ENCODE measurements at places on chromosomes 12 and 14.

DNA sequence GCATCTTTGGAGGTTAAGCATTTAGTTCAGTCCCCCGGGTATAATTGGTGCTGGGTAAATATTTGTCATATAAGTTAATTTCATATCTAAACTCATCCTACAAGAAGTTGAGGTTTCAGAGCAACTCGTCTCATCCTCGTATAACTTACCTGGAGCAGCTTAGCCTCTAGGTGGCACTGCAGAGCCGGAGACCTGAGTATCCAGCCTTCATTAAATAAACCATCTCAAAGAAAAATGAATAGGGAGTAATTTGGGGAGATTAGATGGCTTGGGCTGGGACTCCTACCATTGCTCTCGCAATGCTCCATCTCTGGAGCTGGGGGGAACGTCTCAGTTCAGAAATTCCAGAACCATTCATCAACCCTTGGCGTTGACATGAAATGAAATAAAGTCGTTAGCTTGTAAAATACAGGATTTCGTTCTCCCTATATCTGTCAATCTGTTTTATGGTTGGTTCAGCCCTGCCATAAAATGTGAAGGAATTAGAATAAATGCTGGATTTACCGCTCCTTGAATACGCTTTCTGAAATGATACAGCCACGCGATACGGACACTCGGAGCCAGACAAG lies 122.9 kb upstream of the TMEM132D start:
- DNase-seq, result no peak

DNA sequence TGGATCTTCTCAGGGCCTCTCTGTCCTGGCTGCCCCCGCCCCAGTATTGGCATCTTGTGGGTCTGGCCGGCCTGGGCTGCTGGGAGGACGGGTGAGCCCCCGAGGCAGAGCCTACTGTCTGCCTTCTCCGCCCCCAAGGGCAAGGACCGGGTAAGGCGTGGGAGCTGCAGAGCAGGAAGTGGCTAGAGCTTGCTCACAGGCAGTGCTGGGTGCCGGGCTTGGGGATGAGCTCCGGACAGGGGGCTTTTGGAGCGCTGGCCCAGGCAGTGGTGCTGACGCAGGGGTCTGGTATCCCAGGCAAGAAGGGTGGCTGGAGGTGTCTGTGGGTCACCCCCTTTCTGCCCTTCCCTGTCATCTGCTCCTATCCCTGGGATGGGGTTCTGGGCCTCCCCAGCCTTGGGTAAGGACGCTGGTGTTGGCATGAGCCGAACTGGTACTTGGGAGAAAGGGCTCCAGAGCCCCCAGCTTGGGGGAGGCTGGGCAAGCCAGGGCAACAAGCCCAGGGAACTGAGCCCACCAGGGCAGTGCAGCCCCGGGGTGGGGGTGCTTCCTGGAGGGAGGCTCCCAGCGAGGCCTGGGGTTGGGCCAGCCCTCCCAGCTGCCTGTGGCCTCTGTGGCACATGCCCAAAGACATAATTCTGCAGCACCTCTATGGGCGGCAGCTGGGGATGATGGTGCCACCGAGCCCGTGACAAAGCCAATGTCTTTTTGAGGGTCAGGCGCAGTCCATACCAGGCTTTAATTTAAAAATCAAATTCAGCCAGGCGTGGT lies 126.3 kb downstream of the KIF26A start:
- DNase-seq, result peak; percentile 34

DNA sequence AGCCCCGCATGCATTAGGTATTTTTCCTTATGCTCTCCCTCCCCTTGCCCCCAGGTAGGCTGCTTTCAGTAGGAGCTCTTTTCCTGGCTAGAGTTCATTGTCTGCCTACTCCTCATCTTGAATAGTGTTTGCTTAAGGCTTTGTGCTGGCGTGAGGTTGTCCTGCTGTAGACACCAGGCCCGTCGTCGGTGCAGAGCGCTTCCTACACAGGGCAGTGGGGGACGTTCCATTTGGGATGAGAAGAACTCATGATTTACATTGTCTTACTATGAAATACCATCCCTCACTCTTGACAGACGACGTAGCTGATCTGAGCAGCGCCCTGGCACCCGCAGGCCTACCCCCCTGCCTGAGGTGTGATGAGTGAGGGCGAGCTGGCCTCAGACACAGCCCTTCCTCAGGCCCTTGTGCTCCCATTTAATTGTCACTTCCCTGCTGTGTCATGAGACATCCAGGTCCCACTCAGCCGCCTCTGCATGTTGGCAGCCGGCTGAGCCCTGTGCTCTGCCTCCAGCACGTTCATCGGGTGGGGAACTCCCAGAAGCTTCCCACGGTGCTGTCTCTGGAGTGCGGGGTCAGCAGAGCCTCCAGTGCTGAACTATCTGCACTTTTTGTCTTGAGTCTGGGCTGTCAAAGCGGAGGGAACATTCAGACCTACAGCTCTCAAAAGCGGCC lies 76.0 kb downstream of the WDR20 start:
- no peak for DNase-seq

DNA sequence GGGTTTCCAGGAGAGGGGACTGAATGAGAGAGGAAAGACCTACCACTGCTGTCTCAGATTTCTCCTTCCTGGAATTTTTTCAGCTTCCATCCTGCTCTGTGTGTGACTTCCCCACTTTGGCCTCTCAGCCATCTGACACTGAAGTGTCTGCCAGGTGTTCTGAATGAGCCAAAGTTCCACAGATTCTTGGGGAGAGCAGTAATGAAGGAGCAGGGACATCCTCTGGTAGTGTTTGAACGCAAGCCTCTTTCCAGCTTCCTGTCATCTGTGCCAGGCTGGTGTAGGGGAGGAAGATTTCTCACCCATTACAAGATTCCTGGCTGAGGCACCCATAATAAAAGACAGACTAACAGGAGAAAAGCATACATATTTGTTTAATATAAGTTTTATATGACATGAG lies 141.7 kb upstream of the NRXN3 start:
- DNase-seq, result no peak

GRCh38 chr14:54207075-54207474 lies 189.7 kb upstream of the CDKN3 start:
- DNase-seq, result no peak

DNA sequence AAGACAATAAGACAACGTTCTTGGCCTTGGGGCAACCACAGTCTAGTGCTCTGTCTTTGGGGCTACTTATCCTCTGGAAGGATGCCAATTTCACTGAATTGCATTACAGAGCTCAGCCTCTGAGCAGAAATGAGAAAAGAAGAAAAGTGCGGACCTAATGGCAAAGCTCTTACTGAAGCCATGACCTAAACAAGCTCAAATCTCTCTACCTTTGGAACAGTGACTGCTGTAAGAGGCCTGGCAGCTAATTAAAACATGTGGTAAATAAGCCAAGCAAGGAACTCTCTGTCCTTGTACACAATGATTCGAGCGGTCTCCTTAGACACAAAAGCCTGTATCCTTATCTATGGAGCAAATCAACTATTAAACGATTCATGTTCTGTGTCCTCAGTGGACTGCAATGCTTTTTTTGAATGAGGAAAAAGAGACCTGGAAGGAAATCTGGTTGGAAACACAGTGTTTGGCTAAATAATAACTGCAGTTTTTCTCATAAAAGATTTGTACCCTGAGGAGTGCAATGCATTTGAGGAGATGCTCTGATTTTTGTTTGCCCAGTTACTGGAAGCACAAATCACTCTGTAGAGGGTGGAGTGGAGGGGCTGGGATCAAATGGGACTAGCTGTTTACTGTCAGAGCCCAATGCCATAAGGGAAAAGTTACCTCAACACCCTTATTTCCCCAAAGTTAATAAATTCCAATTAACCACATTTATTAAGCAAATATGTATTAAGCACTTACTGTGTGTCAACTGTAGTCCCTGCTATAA lies 113.9 kb downstream of the NDUFA12 start:
- DNase-seq, result no peak

GRCh38 chr14:22276913-22277816 lies 311.9 kb downstream of the DAD1 start:
- DNase-seq, result no peak

DNA sequence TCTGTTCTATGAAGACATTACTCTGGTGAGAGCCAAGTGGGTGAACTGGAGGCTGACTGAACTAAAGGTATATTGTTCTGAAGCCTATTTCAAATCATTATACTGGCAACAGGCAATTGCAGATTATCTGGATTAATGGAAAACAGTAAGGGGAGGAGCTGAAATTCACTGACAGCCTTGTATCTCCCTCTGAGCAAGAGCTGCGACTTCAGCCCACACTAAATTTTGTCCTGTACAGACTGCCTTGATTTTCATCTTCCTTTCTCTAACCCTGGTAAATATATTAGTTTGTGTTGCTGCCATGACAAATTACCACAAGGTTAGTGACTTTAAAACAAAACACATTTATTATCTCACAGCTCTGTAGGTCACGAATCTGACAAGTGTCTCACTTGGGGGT lies 231.1 kb downstream of the SLC2A13 start:
- no peak for DNase-seq

GRCh38 chr14:96722736-96723135 lies 74.4 kb upstream of the VRK1 start:
- no peak for DNase-seq
